ENCODE measurements at places on chromosomes 7 and 10.

GRCh38 chr7:69435711-69436110 lies 162.6 kb upstream of the AUTS2 start:
- no peak for DNase-seq

DNA sequence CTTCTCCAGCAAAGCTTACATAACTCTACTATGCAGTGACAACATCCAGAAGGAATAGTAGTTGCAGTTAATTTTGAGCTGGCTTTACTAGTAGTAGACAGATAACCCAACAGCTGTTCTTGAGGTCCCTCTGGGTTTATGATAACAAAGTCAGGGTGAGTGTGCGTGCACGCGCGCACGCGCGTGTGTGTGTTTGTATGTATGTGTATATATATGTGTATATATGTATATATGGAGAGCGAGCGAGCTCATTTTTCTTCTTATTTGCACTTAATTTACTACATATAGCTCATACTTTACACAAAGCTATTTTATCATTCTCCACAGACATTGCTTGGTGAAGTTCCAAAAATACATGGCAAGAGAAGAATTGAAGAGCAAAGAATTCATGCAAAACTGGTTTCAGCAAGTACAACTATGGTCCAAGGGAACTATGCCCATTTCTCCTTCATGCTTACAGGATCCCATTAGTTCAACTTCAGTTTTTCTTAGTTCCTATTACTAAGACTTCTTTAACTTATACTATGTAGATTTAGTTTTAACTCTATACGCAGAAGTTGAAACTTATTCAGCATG lies 105.9 kb upstream of the TMEM168 start:
- no peak for DNase-seq

DNA sequence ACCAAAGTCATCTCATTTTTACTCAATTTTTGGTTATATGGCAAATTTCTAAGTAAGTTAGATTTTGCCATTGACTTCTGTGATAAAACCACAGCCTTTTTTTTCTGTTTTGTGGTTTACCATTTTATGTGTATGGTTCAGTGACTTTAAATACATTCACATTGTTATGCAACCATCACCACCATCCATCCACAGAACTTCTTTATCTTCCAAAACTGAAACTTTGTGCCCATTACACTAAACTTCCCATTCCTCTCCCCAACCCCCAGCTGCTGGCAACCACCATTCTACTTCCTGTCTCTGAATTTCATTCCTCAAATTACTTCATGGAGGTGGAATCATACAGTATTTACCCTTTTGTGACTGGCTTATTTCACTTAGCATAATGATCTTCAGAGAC lies 280.4 kb upstream of the TCERG1L start:
- DNase-seq: no peak

- no peak for DNase-seq
Observed at GRCh38 chr7:132430861-132431822, 145.1 kb downstream of the PLXNA4 start.

DNA sequence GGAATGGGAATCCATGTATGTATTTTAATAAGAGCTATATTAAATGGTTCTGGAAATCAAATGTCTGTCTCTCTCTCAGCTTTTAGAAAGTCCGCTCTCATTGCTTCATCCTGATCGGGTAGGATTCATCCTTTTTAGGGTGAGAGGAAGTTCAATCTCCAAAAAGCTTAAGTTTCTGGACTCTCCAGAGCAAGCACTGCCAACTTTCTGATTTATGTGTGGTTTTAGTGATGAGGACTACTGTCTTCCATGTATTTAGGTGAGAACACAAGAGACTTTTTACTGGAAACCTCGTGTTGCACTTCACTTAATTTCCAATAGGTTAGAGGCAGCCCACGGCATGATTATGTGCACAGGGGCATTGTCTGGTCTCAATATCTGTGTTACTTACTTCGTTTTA lies 267.9 kb downstream of the SUGCT start:
- no peak for DNase-seq

- no peak for DNase-seq
Observed at GRCh38 chr7:100818366-100818765, 9.0 kb downstream of the EPHB4 start.

DNA sequence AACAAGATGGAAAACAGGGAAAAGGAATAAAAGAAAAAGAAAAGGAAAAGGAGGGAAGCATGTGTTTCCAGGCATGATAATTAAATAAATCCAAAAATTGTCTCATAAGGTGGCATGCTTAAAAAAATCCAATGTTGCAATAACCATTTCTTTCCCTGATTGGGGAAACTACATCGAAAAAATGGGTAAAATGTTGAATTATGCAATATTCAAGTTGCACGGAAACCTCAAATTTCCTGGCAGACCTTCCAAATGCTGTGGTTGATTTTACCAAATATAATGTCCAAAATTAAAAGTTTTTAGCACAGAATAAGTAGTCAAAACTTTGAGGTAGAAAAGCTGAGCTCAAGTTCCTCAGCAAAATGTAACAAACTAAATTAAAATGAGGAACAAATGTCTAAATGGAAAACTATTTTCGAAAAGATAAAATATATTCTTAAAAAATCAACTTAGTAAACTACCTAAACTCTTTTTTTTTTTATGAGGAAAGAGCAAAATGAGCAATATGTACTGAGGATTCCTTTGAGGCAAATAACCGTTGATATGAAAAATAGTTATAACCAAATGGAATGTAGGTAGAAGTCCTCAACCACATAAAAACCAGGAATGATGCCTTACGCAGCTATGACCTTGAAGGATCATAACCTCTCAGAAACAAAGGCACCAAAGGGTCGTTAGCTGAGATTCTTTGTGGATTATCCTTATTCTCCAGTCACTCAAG lies 52.6 kb downstream of the MACC1 start:
- DNase-seq: no peak

GRCh38 chr10:118571123-118571522 lies 24.3 kb downstream of the PRLHR start:
- DNase-seq: no peak

DNA sequence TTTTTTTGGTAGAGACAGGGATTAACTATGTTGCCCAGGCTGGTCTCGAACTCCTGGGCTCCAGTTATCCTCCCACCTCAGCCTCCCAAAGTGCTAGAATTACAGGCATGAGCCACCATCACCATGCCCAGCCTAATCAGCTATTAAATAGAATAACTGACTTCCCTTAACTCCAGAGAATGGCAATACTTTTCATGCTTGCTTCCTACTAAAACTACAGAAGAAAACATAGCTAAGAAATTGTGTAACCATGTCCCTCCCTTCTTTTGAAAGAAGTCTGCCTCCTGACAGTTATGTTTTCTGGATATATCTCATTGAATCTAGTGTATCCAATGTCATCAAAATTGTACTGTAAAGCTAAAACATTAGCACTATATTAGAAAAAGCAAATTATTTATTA lies 95.6 kb downstream of the KMT2C start:
- DNase-seq: no peak

Data from NCI-H510A treated with DMSO at 0.1 percent for 48 hours (cell line).